ENCODE measurements at places on chromosomes 13 and 19.

- no peak overlapping the region for H3K4me3 ChIP-seq
- H3K27ac ChIP-seq, result no peak overlapping the region
- peaks cover 33% of the 10 kb centered on the region for H3K27me3 ChIP-seq
- no peaks in the 10 kb centered on the region for H3K4me1 ChIP-seq
Measured at GRCh38 chr13:42720113-42720857, 61.1 kb upstream of the FAM216B start.

DNA sequence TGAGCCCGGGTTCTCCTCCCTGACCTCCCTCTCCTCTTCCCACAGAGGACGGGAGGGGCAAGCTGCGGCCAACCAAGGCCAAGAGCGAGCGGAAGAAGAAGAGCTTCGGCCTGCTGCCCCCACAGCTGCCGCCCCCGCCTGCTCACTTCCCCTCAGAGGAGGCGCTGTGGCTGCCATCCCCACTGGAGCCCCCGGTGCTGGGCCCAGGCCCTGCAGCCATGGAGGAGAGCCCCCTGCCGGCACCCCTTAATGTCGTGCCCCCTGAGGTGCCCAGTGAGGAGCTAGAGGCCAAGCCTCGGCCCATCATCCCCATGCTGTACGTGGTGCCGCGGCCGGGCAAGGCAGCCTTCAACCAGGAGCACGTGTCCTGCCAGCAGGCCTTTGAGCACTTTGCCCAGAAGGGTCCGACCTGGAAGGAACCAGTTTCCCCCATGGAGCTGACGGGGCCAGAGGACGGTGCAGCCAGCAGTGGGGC lies 162.2 kb downstream of the KDM4B start:
- no peaks in the 10 kb centered on the region for H3K27me3 ChIP-seq
- DNase-seq, result no peak
- H3K27ac ChIP-seq, result no peak overlapping the region
- H3K4me3 ChIP-seq, result peak overlapping the region; percentile 76
- peaks cover 15% of the 10 kb centered on the region for H3K4me1 ChIP-seq

GRCh38 chr19:709196-709964 lies 645 bp downstream of the PALM start:
- no peak overlapping the region for H3K27ac ChIP-seq
- DNase-seq, result no peak

DNA sequence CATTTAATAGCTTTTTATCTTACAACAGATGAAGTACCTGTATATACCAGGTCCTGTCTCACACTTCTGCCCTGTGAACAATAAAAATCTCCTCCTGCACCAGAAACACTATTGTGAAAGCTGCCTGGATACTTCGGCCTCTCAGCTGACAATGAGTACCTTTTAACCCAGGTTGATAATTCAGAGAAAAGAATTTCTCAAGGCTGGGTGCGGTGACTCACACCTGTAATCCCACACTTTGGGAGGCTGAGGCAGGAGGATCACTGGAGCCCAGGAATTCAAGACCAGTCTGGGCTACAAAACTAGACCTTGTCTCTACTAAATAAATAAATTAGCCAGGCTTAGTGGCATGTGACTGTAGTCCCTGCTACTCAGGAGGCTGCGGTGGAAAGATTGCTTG lies 65.3 kb upstream of the TM9SF2 start:
- H3K36me3 ChIP-seq, result peaks cover 2% of the 10 kb centered on the region
- H3K27me3 ChIP-seq, result peaks cover 4% of the 10 kb centered on the region
- no peak for DNase-seq
